ENCODE measurements at places on chromosomes 1 and 21.

DNA sequence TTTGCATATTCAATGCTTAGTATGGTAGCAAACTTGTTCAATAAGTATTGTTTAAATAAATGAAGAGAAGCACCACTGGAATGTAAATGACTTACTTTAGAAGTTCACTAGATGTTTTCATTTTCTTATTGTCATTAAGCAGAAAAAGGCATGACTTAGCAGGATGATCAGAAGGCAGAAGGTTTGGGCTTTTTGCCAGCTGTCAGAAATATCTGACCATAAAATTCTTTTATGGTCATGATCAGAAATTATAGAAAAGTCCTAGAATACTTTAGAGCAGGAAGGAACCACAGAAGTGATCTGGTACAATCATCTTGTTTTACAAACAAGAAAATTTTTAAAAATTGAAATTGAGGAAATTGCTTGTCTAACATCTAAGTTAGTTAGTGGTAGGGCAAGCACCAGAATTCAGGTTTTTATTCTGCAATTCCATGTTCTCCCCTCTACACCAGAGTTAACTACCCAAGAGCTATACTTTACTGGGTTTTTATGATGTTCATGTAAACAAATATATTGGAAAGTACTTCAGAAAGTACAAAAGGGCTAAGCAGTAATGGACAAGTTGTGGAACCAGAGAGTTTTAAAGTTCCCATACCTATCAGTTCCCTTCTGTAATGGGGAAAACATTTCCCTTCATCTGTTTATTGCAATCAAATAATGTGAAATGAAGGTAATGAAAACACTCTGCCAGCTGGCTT lies 10.1 kb downstream of the FMO5 start:
- no peak for DNase-seq

DNA sequence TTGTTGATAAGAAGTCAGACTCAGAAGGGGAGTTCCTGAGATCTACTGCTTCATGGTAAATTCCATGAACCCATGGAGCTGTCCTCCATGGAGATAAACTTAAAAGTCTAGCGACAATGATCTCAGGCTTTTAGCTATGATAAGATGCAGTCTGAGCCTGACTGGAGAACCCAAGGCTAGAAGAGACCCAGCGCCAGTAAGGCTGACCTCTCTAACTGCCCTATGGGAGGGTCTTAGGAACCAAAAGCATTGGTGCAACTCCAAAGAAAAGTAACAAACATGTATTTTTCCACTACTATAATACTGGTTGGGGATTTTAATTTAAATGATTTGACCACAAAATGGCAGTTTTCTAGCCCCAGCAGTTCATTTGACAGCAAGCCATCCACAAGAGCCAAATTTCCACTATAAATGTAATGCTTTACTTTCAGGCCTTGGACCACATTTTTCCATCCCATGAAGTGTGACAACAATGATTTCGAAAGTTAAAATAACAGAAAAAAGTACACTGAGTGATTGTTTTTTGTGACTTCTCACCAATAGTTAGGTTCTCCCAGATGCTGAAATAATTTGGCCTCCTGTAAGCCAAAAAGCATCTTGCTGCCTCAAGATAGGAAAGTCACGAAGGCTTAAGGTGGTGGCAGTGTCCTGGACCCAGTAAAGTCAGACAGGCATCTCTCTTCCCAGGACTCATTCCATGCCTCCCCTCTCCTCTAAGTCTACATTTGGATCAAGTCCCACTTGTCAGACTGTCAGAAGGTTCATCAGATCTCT lies 43.1 kb upstream of the EXOSC10 start:
- DNase-seq: no peak

- no peak for DNase-seq
Measured at GRCh38 chr1:233912909-233913308, 8.4 kb downstream of the SLC35F3 start.

DNA sequence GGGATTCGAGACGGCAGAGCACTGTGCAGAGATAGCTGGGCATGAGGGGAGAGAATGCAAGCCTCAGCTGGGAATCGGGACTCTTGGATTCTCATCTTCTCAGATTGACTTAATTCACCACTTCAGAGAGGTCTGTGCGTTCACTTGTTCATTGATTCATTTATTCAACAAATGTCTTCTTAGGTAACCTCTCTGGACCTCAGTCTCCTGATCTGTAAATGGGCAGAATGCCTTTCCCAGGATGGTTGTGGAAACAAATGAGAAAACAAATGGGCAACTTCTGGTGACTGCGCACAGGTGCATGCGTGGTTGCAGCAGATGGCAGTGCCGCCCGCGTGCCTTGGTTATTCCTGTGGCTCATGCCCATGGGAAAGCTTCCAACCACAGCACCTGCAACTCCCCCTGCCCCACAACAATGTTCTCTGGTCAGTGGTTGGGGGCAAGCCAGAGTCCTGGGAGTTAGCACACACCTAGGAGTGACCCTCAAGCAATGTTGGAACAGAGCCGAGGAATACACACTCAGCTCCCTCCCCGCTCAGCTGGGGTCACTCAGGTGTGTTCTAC lies 110.1 kb upstream of the RUNX3 start:
- DNase-seq: no peak

GRCh38 chr1:185636848-185637247 lies 97.3 kb upstream of the HMCN1 start:
- no peak for DNase-seq

GRCh38 chr21:36422279-36423098 lies 37.3 kb downstream of the CHAF1B start:
- DNase-seq: peak; percentile 70
